ENCODE measurements at places on chromosomes 6 and 20.

- DNase-seq = no peak
Observed at GRCh38 chr20:43748274-43748673, 21.5 kb upstream of the GTSF1L start.

DNA sequence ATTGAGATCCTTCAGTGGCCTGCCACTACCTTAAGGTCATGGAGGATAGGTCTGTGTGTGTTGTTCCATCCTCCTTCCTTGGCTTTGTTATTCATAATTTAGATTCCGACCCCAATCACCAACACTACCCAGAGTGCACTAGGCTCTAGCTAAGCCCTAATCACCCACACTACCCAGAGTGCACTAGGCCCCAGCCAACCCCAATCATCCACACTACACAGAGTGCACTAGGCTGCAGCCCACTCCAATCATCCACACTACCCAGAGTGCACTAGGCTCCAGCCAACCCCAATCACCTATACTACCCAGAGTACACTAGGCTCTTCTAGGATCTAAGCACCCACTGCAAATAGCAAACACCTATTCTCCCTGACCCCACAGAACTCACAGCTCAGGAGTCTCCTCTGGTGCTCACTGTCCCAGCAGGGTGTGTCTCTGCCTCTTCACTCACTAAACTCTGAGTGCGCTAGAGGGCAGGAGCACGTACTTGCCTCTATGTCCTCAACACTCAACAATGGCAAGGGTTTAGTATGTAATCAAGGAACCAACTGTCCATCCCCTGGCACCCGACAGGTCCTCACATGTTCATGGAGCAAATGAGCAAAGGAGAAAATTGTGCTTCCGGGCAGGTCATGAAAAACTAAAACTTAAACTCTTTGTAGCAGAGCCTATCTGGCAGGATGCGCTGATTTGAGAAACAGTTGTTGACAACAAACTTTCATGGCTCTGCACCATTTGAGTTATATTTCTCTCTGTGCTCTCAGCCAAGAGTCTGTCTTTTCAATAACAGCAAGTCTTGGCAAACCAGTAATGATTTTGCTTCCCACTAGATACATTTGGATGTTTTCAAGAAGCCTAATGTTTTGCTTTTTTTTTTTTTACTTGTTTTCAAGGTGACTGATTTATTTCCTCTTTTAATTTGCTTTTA lies 54.3 kb downstream of the SLC22A23 start:
- no peak for DNase-seq

DNA sequence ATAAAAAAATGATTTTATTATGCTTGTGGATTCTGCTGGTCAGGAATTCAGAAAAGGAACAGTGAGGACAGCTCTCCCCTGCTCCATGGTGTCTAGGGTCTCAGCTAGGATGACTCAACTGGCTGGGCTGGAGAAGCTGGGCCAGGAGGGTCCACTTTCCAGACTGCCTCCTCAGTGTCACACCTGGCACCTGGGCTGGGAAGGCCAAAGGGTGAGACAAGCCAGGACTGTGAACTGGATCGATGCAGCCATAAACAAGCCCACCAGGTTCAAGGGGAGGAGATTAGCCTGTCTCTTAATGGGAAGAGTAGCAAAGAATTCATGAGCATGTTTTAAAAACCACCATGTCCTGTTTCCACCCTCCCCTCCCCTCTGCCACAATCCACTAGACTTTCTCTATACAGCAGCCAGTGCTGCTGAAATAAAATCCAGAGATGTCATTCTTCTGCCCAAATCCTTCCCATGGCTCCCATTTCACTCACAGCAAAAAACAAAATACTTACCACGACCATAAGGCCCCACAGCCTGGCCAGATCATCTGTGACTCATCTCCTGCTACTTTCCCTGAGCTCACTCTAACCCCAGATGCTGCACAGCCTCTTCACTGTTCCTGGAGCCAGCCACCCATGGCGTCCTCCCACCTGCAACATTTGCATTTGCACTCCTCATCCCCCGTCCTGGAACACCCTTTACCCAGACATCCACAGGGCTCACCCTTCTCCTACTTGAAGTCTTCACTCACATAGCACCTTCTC lies 13.8 kb downstream of the SPTLC3 start:
- no peak for DNase-seq

DNA sequence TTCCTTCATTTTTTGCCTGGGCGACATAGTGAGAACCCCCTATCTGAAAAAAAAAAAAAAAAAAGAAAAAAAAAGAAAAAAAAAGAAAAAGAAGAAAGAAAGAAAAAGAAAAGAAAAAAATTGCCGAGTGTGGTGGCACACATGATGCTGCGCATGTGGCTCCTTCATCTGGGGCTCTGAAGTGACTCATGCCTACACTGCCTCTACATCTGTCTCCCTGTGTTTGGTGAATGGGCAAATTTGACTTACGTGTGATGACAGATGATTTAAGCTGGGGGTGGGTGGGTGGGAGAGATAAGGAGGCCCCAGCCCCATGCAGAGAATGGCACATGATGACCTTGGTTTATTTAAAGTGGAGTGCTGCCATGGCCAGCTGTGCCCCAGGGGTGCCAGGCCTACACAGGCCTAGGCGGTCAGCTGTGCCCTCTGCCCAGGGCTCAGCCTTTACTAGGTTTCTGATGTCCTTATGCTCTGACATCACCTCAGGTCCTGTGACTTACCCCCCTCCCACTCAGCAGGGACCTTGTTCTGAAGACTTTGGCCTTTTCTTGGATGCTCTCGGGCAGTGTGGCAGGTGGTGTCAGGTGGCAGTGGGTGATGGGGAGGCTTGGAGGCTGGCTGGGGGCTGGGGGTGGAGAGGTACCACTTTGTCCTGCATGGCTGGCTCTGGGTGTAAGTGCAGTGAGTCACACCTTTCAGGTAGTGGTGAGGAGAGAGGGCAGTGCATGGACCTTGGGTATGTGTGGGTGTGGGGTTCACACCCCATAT lies 41.1 kb downstream of the VEGFA start:
- no peak for DNase-seq

GRCh38 chr6:62345962-62346689 lies 60.1 kb upstream of the KHDRBS2 start:
- DNase-seq = no peak

- DNase-seq = no peak
Observed at GRCh38 chr6:53313784-53314400, 34.9 kb downstream of the ELOVL5 start.

- no peak for DNase-seq
Observed at GRCh38 chr20:48056218-48056617, 270.9 kb upstream of the SULF2 start.

- DNase-seq = no peak
Observed at GRCh38 chr6:83998021-83998584, 35.5 kb upstream of the MRAP2 start.

GRCh38 chr6:62974452-62974851 lies 236.8 kb upstream of the FKBP1C start:
- no peak for DNase-seq

All from GM12892 (cell line).